Stimulated activated CD4-positive, alpha-beta T cell treated with anti-CD3 and anti-CD28 coated beads, Interleukin-12 subunit alpha, Interleukin-12 subunit beta, amount 100 ng/mL, for 24 hours (primary cell): ENCODE measurements at places on chromosomes 2 and 18.
A peak's percentile ranks its signal among the peaks of the same experiment; 100 is the strongest.

- DNase-seq, result no peak
These were observed 404.7 kb downstream of the GALR1 start for GRCh38 chr18:77654302-77654701.

DNA sequence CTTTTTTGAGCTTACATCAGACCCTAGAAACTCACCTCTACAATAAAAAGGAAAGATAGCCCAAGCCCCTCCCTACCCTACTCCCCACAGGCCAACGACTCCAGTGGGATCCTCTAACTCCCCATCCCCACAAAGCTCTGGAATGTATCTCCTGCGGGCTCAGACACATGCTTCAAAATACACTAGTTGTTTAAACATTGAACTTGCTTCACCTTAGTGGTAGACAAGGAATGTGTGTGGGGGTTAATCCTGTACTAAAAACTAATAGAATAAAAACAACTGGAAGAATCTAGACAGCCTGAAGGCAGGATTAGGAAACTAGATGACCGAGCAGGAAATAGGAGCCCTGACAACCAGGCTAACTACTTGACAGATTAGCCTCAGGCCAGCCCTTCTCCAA, 211.5 kb downstream of the SUCLG1 start:
- no peak for DNase-seq

- DNase-seq, result no peak
These were observed 262.1 kb downstream of the GALNT13 start for GRCh38 chr2:154133823-154134222.

GRCh38 chr2:36539631-36540030, 58.3 kb downstream of the FEZ2 start:
- no peak for DNase-seq

DNA sequence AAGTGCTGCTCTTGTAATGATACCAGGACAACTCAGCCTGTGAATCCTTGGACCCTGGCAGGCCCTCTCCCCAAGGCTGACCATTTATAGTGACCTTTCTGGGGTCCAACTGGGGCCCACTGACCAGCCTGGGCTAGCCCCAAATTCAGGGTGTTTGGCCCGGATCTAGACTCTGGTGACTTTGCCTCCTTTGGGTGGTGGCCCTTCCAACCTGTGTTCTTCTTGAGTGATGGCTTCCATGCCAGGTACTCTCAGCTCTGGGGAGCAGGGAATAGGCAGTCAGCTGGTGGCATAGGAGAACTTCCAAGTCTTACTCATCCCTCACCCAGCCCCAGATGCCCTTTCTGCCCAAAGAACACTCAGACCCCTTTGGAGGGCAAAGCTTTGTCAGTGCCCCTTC, 10.3 kb downstream of the MYO7B start:
- no peak for DNase-seq

DNA sequence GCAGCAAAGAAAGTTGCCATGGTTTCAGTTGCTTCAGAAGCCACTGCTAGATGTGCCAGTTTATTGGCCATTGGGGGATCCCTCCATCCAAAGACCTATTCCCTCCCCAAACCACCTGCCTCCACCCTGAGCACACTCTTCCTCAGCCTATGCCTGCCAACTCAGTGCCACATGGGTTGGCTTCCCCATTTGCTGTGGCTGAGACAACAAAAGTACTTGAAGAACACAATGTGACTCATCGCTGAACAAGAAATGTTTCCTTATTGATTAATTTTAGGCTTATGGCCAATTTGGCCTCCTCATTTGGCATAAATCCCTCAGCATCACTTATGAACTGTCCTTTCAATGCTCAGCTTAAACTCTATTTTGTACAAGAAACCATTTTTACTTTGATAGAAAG, 215.9 kb downstream of the TMEM247 start:
- DNase-seq, result no peak

GRCh38 chr2:129880309-129880708, 99.2 kb upstream of the RAB6C start:
- no peak for DNase-seq

DNA sequence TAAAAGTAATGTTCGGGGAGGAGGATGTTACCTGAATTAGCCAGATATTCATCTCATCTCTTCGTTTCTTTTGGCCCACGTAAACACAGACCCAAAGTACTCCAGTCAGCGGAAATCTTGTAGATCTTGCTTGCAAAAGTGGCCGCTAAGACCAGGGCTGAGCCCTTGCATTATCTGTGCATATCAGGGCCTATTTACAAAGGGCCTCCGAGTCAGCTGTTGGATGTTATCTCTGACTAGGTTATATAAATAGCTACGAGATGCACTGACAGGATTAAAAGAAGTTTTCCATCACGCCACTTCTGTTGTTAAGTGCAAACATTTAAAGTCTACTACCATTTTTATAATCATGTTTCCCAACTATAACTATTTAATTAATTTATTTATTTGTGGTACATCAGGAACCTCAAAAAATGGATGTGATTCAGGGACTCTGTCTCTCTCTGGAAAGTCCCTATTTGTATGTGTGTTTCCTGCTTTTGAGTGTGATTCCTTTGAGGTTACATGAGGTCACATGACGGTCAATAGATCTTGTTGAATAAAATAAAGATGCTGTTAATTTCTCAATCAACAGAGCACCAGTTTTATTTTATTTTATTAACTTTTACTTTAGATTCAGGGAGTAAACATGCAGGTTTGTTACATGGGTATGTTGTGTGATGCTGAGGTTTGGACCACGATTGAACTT, 46.8 kb upstream of the MBOAT2 start:
- no peak for DNase-seq

GRCh38 chr2:229774237-229774636, 59.9 kb upstream of the DNER start:
- DNase-seq, result no peak

- no peak for DNase-seq
These were observed 146.1 kb downstream of the ERBB4 start for GRCh38 chr2:212392544-212392943.

DNA sequence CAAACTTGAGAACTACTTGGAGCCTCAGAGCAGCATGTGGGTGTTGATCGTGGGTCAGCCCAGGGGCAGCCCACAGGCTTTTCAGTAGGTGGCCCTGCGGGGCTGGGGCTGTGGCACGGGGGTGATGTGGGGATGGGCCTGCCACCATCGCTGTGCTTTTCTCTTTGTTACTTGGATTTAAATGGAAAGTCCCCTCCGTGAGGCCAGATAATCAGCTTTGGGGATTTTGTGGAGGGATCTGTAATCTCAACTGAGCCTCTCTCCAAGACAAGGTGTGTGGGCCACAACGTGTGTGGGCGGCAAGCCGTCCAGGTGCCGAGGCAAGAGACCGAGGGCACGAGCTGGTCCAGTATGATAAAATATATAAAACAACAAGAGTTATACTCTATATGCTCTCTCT, 16.7 kb downstream of the COLEC11 start:
- DNase-seq, result no peak

GRCh38 chr2:142857256-142858164, 20.0 kb upstream of the KYNU start:
- DNase-seq, result no peak

DNA sequence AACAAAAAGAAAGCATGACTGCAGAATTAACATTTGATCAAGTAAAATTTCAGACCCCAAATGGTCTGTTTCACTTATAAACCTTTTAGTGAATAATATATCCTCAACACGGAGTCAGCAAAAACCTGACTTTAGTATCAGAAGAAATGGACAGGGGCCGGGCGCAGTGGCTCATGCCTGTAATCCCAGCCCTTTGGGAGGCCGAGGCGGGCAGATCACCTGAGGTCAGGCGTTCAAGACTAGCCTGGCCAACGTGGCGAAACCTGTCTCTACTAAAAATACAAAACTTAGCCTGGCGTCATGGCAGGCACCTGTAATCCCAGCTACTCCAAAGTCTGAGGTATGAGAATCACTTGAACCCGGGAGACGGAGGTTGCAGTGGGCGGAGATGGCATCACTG, 3.0 kb downstream of the OR6B3 start:
- DNase-seq, result no peak

DNA sequence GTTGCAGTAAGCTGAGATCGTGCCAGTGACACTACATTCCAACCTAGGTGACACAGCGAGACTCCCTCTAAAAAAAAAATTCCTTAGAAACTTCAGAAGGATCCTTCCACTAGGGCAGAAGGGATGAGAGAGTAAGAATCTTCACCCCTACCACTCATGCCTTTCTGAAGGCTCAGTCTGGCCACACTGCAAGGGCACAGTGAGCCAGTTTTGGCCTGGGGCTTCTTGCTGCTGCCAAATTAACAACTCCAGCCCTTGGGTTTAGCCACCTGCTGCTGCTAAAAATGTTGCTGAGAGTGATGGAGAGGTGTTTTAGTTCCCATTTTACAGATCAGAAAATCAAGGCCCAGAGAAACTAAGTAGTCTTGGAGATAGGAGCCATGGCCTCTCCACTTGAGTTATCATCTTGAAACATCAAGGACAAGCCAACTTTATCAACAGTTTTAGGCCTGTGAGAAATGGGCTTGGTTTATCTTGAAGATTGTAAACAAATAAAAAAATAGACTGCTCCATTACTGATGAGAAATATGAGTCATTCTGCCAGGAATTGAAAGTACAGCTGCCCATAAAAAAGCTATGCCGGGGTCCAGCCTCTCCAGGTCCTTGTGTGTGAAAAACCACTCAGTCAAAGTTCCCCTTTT, 31.9 kb upstream of the CASP8 start:
- no peak for DNase-seq

- no peak for DNase-seq
These were observed 494.2 kb downstream of the TSN start for GRCh38 chr2:122249673-122250072.

DNA sequence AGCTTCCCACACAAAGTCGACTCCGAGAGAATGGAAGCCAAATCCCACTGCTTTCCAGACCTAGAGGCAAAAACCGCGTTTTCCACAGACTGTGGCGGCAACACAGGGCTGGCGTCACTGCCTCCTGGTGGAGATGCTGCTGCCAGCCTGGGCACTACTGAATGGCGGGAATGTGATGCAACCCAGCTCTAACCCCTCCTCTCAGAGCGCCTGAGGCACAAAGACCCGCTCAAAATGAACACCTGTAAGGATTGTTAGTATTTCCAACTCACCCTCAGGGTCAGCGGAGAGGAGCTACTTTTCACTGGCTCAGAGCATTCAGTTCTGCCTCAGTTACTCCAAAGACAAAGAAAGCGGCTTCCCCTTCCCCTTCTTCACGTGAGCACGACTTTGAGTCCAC, 548.0 kb upstream of the SALL3 start:
- DNase-seq, result no peak

- DNase-seq, result no peak
These were observed 10.6 kb downstream of the IL1F10 start for GRCh38 chr2:113078350-113078839.

DNA sequence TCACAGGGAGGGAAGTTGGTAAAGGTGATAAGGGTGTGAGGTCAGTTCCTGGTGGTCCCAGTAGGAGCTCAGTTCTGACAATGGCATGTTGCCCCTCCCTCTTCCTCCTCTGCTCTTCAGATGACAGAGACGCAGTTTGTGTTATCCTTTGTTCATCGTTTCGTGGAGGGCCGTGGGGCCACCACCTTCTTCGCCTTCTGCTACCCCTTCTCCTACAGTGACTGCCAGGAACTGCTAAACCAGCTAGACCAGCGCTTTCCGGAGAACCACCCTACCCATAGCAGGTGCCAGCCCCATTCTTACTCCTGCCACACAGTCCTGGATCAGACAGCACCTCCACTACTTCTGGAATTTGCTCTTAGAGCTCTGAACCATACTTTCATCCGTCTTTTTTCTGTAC, 2.3 kb downstream of the AGBL5 start:
- DNase-seq, result no peak

DNA sequence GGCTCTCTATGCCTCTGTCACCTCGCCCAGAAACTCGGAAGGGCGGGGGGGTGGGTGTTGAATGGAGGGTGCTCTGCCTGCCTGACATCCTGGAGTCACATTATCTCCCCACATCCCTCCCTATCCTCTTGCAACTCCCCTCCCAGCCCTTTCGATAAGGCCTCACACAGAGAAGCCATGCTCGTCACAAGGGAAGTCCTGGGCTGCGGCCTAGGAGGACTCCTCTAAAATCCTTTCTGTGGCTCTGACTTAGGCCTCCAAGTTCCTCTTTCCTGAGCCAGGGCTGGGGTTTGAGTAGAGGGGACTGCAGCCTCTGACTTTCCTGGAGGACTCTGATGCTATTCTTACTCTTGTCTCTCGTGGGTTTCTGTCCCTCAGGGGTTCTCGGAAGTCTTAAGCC, 75.0 kb upstream of the PKDCC start:
- DNase-seq, result no peak

- peak; percentile 73 for DNase-seq
These were observed 6.0 kb upstream of the INPP5D start for GRCh38 chr2:233053928-233054784.

DNA sequence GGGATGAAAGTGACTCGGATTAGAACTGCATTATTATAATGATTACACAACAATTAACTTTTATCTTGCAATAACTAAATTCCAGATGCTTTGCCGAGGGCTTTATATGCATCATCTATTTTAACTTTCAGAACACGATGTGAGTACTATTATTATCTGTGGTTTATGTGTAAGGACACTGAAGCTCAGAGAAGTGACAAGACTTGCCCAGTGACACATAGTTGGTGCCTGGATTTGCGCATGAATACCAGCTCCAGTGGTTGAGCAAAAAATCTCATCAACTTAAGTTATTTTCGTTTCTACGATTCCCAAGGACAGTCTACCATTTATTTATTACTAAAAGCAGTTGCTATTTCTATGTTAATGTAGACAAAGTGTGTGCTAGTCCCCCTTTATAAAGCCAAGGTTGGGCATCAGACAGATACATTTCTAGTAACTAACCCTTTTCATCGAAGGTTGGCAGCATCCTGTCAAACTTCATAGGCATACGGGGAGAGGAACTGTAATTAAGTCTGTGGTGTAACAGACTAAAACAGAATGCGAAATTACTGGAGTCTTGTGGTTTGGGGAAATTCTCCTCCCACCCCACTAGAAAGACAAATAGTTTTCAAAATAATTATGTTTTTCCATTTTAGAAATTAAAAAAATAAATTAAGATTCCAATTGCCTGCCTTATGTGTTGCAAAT, 73.2 kb upstream of the BOD1L2 start:
- DNase-seq, result no peak

DNA sequence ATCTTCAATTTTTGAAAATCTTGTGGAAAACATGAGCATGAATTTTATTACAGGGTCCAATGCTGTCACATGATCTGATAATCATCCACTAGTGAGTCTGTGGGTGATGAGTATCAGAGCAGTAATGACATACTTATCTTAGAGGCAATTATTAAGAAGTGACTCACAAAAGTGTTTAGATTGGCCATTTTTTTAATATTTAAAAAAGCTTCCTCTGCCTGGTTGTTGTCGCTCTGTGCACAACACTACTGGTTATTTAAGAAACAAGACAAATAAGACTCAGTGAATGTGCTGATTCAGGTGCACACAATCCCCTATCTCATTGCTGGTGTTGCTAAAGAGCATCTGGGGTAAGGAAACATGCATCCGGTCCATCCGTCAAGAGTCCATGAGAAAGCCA, 665.8 kb upstream of the ZEB2 start:
- no peak for DNase-seq

GRCh38 chr18:8031496-8031895, 464.4 kb downstream of the PTPRM start:
- no peak for DNase-seq

- no peak for DNase-seq
These were observed 740.7 kb downstream of the DPP10 start for GRCh38 chr2:115183144-115183543.

GRCh38 chr2:9638532-9638931, 7.7 kb upstream of the YWHAQ start:
- DNase-seq, result no peak

- no peak for DNase-seq
These were observed 24.5 kb upstream of the HPCAL1 start for GRCh38 chr2:10278029-10278762.

GRCh38 chr2:148259674-148260073, 238.8 kb downstream of the MBD5 start:
- DNase-seq, result no peak
